ENCODE measurements at places on chromosomes 5 and 9.

DNA sequence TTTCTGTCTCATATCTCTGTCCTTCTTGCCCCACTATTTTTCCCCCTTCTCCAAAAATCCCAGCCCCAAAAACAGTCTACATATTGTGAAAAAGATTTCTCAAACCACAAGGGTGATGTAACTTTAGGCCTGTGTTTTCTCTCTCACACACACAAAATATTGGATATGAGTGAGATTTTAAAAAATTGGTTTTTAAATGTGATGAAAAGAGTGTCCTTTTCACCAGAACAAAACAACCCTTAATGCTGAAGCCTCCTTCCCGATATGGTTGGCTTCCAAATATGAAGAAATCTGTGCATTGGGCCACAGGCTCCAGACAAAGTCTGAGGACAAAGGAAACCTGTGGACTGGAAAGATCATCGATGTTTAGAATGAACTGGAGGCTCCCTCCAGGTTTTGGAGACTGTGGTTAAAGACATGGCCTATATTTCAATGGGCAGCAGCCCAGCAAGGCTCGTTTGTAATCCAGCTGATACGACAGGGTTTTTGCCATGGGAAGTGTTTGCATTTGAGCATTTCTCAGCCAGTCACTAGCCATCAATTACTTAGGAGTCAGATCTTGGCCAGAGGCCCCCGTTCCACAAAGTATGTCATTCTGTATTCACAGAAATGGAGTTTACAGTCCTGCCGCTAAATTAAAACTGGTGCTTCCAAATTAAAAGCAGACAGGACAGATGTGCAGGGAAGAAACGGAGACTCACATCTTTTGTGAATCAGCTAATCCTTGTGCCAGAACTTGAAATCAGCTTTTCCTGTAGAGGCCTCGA lies 546.3 kb downstream of the EBF1 start:
- no peak for DNase-seq

GRCh38 chr5:123868267-123868666 lies 356.3 kb downstream of the CSNK1G3 start:
- no peak for DNase-seq

DNA sequence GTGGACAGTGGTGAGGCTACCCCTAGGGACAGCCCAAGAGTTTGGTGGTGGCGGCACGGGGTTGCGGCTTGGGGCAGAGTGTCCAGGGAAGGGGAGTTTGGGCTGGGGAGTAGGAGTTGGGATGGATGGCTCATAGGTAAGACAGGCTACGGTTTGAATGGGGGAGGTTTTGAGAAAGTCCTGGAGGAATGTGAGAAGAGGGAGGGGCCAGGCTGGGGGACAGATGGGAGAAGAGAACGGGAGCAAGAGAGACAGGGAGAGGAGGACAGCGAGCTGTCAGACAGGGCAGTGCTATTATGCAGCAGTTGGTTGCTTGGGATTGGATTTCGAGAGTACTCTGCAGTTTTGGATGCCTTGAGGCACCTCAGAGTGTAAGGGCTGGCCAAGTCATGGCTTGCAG lies 24.5 kb downstream of the PSD2 start:
- no peak for DNase-seq

DNA sequence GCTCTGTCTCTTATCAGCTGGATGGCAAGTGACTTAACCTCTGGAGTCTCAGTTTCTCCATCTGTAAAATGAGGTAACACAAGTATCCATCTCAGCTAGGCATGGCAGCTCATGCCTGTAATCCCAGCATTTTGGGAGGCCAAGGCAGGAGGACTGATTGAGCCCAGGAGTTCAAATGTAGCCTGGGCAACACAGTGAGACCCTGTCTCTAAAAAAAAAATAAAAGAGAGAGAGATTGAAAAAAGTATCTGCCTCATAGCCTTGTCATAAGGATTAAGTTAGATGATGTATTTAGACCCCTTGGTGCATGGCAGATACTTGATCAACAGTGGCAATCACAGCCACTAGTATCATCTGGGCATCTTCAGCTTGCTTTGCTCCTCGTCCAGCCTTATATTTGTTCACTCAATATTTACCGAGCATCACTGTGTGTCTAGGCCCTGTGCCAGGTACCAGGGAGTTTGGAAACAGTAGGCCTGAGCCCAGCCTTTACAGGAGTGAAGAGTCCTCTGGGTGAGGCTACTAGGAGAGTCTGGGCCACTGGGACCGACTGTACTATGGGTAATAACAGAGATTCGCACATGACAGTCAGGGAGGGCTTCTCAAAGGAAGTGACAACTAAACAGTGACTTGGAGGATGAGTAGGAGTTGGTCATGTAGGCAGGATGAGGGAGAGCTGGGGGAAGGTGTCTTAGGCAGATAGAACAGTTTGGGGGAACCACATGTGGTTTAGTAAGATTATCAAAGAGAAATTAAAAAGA lies 34.2 kb downstream of the CORO2A start:
- DNase-seq = no peak

DNA sequence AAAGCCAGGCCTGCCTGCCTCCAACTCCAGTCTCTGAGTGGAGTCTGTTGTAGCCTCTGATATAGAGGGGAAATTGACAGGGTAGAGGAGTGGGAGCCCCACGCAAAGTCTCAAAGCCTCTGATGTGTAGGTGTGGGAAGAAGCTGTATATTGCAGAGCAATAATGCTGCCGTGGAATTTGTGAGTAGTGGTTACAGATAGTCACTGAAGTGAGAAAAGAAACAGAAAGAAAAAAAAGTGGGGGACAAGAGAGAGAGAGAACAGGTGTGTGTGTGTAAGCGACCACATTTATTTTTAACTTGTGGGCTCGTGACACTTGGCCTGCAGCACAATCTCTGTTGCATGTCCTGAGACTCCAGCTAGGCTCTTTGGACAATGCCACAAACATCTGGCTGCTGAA lies 227.8 kb downstream of the NSG2 start:
- DNase-seq = no peak

DNA sequence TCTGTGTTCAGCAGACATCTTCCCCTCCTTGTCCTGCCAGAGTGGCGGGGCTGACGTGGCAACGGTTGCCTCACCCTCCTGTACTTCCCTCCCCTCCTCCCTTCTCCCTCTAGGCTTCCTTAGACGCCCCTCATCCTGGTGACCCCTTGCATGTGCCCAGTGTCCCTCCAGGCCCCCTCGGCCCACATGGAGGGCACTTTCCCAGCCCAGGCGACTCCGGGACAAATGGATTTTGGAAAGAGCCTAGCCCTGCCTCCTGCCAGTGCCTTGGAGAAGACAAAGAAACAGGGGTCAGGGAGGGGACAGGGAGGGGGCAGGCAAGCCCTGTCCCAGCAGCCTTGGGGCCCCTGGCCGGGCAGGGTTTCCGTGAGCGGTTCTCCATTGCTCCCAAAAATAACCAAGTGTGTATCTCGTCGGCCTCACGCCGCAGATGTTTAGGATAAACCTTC lies 38.3 kb upstream of the NEURL1B start:
- no peak for DNase-seq

DNA sequence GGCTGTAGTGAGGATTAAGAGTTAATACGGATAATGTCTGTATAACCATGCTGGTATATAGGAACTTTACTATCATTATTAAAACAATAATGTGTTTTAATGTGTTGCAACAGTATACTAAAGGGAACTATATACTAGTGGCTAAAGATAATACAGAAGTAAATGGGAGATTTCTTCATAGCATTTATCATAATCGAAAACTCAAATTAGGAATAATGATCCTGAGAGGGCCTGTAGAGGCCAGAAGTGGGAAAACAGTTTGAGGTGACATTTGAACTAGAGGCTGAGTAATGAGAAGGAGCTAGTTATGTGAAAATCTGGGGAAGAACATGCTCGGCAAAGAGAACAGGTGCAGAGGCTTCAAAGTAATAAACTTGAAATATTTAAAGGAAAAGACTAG lies 2.9 kb downstream of the TCERG1 start:
- no peak for DNase-seq

- DNase-seq = no peak
Observed at GRCh38 chr9:108565651-108566378, 290.0 kb downstream of the ACTL7B start.

- no peak for DNase-seq
Observed at GRCh38 chr5:62593331-62593730, 14.7 kb downstream of the LRRC70 start.

DNA sequence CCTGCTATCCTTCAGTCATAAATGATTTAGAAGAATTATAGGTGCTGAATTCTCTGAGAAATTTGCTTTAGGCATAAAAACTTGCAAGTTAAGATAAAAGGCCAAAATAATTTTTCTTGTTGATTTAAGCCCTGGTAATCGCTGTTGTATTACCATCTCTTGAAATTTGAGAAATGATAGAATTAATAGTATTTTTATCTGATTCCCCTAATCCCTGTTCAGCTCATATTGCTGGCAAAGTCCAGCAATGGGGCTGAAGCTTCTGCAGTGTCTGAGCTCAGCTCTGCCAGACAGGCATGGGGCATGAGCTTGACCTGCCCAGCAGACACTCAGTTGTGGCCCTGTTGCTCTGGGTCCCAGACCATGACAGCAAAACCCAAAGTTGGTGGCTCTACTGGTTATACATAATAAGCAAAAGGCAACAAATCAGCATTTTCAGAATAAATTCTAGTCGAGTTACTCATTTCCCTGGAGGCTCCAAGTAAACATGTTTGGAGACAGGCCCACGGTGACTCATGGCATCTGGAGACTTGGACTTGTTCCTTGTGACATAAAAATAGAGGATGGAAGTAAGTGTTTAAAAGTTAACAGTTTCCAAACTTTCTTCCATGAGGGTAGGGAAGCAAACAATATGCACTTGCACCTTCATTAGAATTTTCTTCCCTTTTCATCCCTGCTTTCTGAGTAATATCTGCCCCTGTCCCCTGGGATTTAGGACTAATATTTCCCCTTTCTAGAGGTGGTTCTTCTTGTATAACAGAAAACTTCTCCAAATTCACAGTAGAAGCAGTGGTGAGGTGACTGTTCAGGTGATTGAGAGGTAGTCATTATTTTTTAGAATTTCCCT lies 60.2 kb upstream of the SLC2A8 start:
- no peak for DNase-seq

GRCh38 chr5:135032999-135033861 lies 798 bp downstream of the PITX1 start:
- no peak for DNase-seq

- no peak for DNase-seq
Observed at GRCh38 chr9:114720086-114720676, 38.2 kb upstream of the TEX48 start.

- DNase-seq = no peak
Observed at GRCh38 chr5:123097871-123098735, 9.1 kb downstream of the PRDM6 start.

DNA sequence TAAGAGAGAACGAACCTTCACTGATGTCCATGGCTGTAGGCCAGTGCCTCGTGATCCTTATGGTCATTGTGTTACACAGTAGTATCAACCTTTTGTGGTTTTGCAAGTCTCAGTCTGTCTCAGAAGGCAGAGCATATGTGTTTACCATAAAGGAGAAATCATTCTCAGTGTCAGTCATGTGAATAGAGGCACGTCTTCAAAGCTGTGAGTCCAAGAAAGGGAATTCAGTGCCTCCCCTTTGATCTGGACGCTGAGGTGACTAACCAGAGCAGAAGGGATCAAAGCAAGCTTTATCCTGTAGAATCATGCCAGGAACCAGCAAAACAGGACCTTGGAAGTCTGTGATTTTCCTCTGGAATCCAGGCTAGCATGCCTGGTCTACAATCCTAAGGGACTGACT lies 433.9 kb downstream of the DNAH5 start:
- DNase-seq = no peak

- DNase-seq = no peak
Observed at GRCh38 chr9:23413541-23413940, 412.5 kb downstream of the ELAVL2 start.

- DNase-seq = no peak
Observed at GRCh38 chr9:38724754-38725153, 4.8 kb upstream of the FAM240B start.

- DNase-seq = no peak
Observed at GRCh38 chr5:177142098-177142611, 8.6 kb downstream of the NSD1 start.

DNA sequence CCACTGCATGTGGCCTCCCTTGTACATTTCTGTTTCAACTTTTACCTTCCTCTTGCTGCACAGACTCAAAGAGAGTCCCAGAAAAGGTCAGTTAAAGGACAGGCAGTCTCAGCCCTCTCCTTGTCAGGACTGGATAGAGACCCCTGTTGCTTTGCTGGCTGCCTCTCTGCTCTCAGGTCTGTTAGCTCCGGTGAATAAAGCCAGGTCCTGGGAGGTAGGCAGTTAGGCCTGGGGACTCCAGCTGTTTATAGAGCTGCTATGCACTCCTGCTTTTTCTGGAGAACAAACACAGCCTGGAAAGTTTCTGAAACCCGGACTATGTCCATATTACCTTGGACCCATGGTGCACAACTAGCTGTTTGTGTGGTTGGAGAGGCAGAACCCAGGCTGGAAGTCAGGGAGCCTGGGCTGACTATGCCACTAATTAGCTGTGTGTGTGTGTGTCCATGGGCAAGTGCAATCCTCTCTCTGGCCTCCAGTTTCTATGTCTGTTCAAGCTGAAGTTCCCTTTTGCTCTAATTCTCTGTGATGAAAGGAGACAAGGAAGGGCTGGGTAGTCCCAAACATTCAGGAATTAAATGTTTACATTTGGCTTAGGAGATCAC lies 42.9 kb downstream of the GLRA1 start:
- no peak for DNase-seq

DNA sequence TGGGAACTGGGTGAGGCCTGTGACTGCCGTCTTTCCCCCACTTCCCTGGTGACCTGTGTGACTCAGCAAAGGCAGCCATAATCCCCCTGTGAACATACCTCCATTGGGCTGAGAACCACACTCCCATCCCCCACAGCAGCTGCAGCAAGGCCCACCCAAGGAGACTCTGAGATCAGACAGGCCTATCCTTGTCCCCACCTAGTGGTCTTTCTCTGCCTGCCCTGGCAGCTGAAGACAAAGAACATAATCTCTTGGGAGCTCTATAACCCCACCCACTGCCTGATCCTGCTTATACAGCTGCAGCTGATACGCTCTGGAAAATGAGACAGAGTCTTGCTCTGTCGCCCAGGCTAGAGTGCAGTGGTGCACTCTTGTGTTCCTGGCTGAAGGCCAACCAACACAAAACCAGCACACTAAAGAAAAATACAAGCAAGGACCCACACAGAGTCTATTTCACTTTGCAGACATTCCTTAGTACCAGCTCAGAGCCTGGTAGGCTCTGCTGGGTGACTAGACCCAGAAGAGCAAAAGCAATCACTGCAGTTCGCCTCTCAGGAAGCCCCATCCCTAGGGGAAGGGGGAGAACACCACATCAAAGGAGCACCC lies 106.7 kb downstream of the MCTP1 start:
- DNase-seq = no peak

GRCh38 chr9:100131216-100131615 lies 32.2 kb downstream of the INVS start:
- no peak for DNase-seq

DNA sequence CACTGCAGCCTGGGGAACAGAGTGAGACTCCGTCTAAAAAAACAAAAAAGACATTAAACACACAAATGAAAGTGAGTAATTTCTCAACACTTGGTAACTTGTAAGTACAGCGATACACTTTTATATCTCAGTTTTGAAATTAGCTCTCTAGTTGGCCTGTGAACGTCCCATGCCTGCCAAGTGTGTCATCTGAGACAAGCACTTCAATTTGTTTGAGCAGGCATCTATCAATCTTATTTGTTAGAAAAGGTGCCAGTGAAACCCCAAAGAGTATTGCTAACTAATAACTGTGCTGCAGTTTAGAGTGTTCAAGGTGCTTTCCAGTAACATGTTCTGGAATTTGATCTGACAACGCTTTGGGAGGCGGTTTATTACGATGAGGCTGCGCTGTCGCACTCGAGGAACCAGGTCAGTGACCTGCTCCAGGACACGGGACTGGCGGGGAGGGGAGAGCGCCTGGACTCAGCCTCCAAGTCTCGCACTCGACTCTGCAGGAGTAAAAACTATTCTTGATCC lies 1.1 kb upstream of the SPIN1 start:
- DNase-seq = no peak

- DNase-seq = no peak
Observed at GRCh38 chr5:173397516-173397915, 69.3 kb upstream of the STC2 start.
